NCI-H2081 (cell line): ENCODE measurements at places on chromosomes 5 and 9.

DNA sequence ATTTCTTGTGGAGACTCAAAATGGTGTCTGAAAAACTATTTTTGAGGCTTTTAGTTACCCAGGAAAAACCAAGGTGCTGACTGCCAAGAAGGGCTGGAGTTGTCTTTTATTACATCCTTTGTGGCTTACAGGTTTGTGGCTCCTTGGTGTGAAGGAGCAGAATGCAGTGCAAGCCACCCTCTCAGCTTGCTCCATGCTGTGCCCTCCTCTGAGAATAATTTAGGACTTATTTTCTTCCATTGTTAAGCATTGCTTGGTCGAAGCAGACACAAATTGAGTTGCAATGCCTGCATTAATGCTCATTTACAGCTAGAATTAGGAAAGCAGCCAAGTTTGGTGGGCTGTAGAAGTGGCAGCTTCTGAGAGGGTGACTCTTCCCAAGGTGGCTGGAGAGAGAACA, 272.2 kb downstream of the KIF4B start:
- no peak for DNase-seq

DNA sequence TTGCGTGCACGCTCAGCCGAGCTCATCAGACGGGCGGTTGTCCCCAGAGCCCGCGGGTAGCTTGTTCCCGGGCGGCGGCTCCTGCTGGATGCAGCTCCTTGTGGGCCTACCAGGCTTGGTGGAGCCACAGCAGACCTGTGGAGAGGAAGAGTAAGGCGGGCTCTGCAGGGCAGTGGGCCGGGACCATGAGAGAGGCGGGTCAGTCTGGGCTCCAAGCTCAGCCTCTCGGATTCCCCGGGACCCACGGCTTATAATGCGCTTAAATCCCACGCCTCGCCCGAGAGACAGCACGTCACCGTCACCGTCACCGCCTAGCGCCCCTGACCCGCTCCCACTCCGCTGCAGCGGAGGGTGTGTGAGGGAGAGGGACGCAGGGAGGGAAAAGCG, 1.9 kb upstream of the ANKRD18A start:
- peak; percentile 77 for DNase-seq

GRCh38 chr5:119899981-119900380, 270.6 kb downstream of the FAM170A start:
- no peak for DNase-seq

GRCh38 chr9:13388157-13388556, 108.7 kb upstream of the MPDZ start:
- no peak for DNase-seq

GRCh38 chr9:99265691-99266090, 43.6 kb downstream of the SEC61B start:
- DNase-seq, result no peak

- DNase-seq, result no peak
These were observed 81.5 kb downstream of the CAAP1 start for GRCh38 chr9:26811106-26811505.

DNA sequence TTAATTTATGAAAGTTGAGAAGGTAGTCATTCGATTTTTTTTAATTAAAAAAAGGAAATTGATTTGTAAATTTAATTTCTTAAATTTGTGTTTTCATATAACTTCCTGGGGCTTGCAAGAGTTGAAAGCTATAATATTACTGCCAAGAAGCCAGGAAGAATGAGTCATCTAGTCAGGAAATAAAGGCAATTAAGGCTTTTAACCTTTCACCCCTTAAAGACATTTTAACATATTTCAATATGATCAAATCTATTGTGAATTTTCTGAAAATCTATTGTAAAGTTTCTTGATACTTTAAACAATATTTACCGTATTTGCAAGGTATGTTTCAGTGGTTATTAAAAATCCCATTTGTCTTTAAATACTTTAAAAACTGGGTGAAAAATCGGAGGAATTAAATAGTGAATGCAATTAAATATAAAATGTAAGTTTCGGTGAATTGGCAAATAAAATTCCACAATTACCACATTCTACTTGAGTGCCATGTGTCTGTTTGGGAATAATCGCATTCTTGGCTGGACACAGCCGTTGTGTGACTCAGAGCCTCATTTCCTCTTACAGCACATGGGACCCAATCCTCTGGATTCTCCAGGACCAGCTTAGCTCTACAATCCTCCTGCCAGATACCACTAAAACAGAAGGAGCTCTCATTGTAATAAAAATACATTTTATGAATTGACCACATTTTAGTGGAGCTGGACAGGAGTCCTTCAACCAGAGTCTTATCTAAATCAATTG, 310.7 kb downstream of the HCN1 start:
- DNase-seq, result no peak

GRCh38 chr9:121278477-121279261, 10.7 kb downstream of the GSN start:
- peak; percentile 5 for DNase-seq

DNA sequence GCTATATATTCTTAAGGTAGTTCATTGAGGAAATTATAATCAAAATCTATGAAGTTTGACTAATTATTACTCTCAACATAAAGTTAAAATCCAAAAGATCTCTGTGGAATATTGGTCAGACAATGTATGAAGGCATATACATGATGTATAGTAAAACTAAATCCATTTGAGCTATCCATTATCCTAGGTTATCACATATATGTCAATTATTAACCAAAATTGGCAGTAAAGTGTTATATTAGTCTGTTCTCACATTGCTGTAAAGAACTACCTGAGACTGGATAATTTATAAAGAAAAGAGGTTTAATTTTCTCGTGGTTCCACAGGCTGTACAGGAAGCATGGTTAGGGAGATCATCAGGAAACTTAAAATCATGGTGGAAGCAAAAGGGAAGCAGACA, 511.7 kb upstream of the SGCD start:
- no peak for DNase-seq

DNA sequence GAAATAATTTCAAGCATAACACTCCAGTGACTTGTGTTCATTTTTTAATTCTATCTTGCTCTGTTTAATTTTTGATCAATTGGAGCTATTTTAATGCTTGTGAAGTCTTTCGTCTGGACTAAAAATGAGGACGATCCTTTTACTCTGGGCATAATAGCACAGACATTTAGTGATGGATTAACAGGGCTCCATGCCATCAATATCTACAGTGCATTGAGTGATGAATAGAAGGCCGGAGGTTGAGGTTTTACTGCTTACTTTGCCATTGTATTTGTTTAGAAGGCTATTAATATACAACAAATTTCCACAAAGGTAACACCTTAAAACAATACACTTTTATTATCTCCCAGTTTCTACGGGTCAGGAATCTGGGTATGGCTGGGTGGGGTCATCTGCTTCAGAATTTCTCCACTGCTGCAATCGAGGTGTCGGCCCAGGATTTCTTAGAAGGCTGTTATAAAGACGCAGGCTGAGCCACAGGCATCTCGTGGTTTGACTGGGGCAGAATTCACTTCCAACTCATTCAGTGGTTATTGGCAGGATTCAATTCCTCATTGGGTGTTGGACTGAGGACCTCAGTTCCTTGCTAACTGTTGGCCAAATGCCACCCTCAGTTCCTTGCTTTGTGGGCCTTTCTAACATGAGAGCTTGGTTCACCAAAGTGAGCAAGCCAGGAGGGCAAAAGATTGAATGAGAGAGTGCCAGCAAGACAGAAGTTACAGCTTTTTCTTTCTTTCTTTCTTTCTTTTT, 265.4 kb upstream of the VLDLR start:
- DNase-seq, result no peak

GRCh38 chr9:242461-243080, 27.9 kb downstream of the DOCK8 start:
- no peak for DNase-seq

DNA sequence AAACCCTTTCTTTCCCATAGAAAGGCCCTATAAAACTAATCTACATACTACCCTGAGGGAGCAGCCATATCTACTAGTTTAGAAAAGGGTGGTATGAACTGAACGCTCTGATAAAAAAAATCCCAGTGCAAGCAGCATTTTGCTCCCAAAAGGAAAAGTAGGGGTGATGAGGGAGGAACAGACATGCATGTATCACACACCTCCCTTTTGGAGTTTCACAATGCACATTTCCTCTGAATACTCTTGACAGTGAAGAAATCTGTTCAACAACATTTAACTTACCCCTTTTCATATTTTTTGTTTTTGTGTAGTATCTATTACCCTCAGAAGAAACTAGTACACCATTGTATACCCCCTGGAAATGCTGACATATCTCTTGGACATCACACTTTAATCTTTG, 411.4 kb downstream of the MAT2B start:
- DNase-seq, result no peak

DNA sequence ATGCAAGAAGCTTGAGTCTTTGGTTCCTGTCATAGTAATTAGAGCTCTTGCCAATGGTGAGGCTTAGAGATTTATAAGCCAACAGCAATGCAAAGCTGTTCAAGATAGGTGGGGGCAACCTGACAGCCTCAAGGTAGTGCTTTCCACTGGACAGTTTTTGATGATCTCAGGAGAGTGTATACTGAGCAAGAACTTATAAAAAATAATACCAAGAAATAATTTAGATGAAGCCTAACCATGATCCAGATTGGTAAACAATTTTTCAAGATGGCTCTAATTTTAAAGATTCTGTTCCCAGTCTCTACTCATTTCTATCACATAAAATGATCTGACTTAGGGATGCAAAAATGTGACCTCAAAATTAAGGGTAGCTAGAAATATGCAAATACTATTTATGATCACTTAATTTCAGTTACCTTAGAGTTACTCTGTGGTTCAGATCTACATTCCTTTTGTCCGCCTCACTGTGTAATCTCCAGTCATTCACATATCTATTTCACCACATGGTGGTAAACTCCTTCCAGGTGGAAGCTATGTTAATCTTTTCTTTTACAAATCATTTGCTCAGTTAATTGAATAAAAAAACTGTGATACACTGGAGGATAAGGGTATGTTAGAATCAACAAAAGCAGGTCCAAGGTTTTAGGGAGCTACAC, 1228.0 kb upstream of the C9orf72 start:
- no peak for DNase-seq

DNA sequence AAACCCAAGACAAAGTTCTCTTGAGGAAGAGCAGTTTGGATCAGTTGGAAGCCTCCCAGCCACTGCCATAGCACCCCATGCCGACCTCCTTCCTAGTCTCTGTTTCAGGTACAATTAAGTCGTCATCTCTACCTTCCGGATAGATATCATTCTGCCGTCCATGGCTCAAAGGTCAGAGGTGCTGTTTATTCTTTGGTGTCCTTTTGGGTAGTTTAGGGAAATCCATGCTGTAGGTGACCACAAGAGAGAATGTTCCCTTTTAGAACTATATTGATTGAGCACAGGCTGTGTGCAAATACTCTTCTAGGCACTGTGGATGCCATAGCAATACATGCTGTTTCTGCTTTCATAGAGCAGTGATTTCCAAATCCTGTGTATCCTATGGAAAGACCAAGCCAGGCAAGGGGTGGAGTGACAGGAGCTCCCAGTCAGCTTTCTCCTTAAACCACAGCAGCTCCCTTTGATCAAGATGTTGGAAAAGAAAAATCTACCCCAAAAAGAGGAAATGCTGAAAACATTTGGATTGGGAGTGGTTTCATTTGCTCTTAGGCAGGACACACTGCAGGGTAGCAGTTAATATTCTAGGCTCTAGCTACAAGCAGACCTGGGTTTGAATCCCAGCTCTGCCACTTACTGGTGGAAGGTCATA, 127.9 kb downstream of the PALM2AKAP2 start:
- DNase-seq, result no peak

DNA sequence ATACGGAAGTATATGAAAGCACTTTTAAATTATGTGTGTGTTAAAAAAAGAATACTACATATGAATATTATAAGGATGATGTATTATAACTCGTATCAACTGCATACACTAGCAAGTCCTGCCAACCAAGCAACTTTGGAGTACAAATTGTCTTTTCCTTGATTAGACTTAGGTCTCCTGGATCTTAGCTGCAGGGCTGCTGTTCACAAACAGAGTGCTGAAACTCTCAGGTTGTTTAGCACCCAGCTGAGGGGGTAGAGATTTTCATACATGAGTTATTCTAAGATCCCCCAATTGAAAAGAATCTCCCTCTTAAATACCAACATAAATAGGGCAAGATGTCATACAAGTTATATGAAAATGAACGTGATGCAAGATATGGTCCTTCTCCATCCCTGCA, 149.8 kb upstream of the TNC start:
- no peak for DNase-seq

DNA sequence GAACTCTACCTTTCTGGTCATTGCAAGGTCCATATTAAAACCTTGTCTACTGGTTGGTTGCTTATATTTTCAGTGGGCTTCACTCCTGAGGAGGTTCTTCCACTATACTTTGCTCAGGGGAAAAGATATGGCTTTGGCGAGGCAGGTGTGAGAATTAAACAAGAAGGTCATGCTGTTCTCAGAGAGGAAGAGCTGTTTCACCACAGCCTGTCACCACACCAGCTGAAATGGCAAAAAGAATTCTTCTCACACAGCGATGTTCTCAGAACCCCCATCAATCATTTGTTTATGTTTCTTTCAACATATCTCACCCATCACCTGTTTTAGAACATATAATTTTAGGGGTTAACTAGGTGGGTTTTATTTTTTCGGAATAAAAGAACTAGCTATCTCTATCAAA, 38.6 kb downstream of the CAPSL start:
- no peak for DNase-seq

GRCh38 chr9:36136894-36137391, 410 bp downstream of the GLIPR2 start:
- no peak for DNase-seq

- peak; percentile 6 for DNase-seq
These were observed 157.8 kb downstream of the ARHGEF28 start for GRCh38 chr5:73783828-73784227.
